ENCODE measurements at places on chromosomes 13 and 19.

DNA sequence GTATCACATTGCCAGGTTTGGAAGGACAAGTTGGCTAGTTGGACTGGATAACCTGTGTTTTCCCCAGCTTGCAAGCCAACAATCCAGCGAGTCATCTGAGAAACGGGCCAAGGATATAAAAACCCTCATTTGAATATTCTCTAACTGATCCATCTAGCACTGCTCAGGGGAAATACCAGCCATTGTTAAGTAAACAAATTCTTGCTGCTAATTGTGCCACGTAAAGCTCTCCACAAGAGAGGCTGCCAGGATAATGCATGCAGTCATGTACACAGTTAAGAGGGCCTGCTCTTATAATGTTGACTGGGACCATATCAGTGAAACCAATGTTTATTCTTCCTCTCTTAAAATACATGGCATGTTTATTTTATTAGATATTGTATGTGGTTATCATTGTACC is 663.2 kb upstream of the SGCG start:
- DNase-seq, result no peak

- DNase-seq, result no peak
These were observed 2.4 kb upstream of the ITGBL1 start for GRCh38 chr13:101449790-101450748.

DNA sequence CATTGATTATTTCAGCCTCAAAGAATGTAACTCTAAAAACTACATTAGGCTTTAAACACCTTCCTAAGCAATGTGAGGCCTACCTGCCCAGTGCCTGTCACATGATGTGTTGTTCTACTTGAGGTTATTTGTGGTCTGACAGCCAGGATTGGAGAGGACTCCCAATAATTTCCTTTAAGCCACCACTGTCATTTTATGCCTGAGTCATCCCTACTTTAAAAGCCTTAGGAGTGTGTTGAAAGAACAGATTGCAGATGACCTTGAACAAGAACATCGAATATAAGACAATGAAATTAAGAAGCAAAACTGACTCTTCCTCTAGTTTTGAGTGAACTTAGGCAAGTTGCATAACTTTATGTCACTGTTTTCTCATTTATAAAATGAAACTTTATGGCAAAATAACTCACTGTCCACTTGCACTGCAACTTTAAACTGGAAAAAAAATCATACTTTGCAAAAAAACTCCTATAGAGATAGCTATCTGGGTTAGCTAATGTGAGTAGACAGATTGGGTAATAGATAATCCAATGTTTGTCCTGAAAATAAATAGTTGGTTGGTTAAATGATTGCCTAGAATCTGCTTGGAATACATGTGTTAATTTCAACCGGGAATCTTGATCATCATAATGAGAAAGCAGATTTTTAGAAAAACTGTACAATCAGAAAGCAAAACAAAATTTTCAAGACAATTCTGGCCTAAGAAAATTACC is 361.2 kb downstream of the SUCLA2 start:
- DNase-seq, result no peak

- DNase-seq, result no peak
These were observed 1.8 kb downstream of the CCDC122 start for GRCh38 chr13:43877766-43878165.

DNA sequence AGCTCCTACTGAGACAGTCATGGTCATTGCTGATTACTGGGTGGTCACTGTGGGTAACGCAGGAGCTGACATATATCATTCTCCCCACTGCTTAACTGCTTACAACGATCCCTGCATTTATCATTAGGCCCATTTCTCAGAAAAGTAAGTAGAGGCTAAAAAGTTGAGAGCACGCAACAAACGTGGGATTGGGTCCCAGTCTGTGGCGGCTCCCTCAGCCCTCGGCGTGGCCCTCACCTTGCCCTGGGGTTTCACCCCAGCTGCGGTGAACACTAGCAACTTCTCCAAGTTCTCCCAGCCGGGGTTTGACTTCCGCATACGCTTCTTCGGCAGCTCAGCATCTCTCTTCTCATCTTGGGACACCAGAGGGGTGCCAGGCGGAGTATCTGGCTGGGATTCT is 2.5 kb downstream of the PNKP start:
- DNase-seq, result no peak

DNA sequence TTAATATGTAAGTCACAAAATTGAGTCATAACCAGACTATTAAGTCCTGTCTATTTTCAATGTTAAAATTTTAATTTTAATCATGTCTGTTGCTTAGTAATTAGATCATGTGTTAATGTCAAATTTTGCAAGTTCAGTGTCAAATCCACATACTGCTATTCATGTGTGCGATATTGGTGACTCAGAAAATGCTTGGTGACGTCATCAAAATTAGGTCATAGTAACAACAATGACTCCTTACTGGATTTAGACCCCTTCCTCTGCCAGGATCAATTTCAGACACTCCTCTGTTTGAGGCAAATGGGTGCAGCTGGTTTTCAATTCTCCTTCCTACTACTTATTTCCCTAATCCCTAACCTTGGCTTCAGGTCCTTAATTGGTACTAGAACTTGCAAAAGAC is 1394.3 kb upstream of the SLC10A2 start:
- DNase-seq, result no peak

GRCh38 chr13:112345826-112346172 is 30.4 kb upstream of the SPACA7 start:
- DNase-seq, result no peak

Measured in activated CD4-positive, alpha-beta T cell treated with anti-CD3 and anti-CD28 coated beads, Interleukin-10, Interleukin-2, amounts not matched to agents 100 ng/mL and 50 ng/mL, durations not matched to agents 16 hours and 8 hours (primary cell).